ENCODE measurements at places on chromosomes 3 and 15.

DNA sequence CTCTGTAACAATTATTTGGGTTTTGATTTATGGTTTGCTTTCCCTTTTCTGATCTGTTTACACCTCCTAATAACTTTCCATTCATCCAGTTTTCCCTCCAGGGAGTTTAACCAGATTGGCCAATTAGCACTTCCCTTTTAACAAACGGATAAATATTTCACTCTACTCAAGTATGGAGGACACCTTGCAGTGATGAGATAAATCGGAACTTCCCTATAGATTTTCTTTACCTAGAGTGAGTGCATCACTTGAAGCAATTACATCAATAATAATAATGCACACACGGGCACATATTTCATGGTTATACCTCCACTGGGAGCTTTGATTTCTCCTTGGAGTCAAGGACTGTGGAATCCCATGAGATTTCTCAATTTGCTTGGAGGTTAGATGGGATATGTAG lies 239.1 kb upstream of the CFAP20DC start:
- DNase-seq: no peak

DNA sequence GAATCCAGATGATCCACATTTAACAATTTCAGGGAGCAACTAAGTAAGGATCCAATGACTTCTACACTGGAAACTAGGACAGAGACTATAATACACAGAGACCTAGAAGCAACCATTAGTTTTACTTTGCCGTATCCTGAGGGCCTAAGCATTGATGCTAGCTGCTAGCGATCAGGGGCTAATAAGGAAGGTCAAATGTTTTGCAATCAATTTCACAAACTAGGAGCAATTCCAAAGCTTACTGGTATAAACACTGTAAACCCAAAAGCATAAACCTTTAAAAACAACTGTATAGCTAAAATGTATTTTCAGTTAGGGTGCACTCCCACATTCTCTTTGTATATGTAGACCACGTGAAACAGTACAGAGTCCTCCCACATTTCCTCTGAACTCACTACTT lies 31.5 kb downstream of the FBN1 start:
- DNase-seq: no peak

DNA sequence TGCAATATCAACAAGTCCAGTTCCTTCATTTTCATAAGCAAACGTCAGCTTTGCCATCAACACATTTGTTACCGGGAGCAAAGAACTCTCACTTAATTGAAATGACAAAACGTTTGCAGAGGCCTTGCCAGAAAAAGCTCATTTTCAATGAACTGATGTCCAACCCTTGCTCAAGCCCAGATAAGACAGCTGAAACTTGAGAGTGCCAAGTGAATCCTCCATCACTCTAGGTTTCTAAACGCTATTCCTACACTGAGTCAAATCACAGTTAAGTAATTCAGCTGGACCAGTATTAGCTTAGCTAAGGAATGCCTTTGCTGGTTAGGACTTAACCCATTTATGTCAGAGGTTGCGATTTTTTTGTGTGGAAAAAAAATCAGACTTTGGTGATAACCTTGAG lies 11.5 kb downstream of the CHSY1 start:
- DNase-seq: no peak

DNA sequence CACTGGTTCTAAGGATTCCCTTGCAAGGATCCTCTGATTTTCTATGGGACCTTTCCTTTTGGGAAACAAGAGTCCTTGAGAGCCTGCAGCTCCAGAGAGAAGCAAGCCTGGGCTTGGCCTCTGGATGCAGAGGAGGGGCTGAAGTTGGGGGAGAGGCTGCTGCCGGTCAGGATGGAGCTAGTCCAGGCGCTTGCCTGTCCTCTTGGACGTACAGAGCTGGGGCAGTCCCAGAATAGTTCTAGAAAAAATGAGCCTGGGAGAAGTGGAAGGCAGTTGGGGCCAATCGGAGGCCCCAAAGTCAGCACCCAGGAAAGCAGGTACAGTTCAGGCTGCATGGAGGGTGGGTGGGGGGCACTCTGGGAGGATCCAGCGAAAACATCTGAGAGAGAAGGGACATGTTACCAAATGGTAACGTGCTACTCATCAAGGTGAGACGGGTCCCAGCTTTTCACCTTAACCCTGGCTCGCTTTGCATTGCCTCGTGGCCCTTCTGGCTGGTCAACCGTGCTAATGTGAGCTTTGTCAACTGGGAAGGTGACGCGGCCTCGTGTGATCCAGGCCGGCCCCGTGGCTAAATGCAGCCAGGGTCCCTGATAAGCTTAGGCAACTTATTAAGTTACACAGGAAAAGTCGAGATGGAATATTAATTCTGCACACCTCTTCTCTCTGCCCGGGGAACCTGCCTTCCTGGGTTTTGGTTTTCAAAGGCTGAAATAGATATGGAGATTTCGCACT lies 38.7 kb upstream of the MAGEF1 start:
- no peak for DNase-seq

GRCh38 chr15:71502077-71502432 lies 308.3 kb upstream of the NR2E3 start:
- DNase-seq: no peak

GRCh38 chr15:94747510-94747909 lies 516.1 kb downstream of the MCTP2 start:
- no peak for DNase-seq

DNA sequence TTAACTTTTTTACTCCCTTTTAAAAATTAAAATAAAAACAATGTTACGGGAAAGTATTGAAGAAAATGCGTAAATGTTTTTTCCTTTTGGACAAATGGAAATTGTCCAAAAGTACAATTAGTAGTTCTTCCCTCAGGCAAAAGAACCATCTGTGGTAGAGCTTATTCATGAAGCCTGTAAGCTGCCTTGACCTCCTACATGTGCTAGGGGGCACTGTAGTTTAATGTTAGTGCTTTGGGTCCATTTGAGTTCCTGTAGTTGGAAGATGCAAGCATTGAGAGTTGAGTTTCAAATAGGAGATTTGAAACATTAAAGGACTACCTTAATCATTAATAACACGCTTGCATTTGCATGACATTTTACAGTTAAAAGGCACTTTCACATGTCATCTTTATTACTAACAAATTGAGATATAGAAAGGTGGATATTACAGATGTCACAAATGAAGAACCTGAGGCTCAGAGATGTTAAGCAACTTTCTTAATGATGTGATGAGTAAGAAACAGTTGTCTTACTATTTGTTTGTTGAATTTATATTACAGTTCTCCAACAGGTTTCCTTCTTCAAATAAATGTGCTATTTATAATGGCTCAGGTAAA lies 1.8 kb upstream of the ZNF385D start:
- DNase-seq: peak; percentile 73

DNA sequence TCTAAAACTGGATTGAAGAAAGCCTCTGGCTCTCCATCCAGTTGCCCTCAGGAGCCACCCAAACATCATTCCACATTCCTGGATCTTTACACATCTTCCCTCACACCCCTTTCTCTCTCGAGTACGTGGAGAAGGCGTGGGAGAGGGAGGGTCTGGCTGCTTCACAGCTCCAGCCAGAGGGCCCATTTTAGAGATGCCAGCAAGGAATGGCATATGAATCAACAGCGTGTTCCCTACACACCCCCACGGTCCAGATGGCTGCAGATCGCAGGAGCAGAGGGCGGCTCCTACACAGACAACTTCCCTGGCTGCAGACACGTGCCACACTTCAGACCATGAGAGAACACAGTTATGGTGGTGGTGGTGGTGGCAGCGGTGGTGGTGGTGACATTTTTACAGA lies 280.1 kb downstream of the ERC2 start:
- no peak for DNase-seq

GRCh38 chr3:46481636-46482035 lies 16.1 kb upstream of the RTP3 start:
- DNase-seq: no peak

DNA sequence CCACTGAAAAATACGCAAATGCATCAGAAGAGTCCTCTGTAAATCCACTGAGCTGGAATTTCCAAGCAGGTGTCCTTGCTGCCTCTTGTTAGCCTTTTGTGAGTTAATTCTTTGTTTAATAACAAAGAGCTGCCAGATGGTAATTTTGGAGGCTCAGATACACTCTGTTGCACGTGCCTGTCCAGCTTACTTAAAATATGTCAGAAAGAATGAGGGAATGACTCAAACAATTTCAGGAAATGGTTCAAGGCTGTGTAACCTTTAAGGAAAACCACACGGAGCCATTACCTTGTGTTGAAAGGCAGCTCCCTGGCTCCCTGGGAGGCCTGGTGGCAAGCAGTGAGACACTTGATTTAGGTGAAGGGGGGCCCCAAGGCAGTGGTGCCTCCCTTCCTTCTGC lies 302.2 kb upstream of the CTDSPL start:
- DNase-seq: no peak

GRCh38 chr15:72368325-72368724 lies 7.5 kb downstream of the HEXA start:
- no peak for DNase-seq

GRCh38 chr15:101452572-101452971 lies 36.9 kb downstream of the PCSK6 start:
- DNase-seq: no peak

DNA sequence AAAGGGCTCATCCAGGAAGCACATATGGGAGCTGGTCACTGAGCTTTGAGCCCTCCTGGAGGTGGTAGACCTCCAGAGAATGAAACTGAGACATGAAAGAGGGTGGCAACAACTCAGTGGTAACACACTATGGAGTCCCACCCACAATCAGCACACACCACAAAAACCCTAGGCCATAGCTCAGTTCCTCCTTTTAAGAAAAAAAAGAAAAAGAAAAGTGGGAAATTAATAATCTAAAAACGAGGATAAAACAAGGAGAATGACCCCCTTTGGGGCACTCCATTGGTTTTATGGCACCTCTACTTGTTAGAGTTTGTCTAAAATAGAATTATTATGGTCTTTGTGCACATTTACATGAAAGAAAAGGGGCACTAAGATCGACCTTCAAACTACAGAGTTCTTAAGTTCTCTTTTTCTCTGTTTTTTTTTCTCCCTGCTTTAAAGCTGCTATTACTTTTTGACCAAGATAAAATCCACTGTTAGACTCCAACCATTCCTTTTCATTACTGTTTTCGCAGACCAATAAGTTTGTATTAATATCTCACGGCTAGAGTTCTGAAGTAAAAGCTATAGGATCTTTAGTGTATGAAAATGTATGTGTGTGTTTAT lies 40.2 kb upstream of the ZBTB20 start:
- DNase-seq: no peak

DNA sequence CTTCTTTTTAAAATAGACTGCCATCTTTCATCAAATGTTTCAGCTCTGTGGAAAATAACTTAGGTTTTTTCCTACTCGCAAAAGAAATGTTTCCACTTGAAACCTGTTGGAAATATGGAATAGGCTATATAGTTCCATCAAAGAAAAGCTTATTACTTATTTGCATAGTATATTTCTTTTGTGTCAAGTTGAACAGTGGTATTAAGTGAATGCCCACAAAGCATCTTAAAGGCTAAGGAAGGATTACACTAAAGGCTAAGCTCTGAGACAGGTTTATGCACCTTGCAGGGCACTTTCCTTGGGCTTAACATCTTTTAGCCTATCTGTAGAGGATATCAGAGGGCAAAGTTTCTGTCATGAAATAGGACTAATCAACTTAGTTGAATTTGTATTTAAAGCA lies at the start of gene SAMD7:
Gene SAMD7 (plus strand): TSS at position 301 of the 400 bp plus-strand sequence. CDS start 7,927 bp downstream, outside the sequence.
- DNase-seq: no peak

- no peak for DNase-seq
Observed at GRCh38 chr3:140238646-140239314, 303.8 kb downstream of the CLSTN2 start.

DNA sequence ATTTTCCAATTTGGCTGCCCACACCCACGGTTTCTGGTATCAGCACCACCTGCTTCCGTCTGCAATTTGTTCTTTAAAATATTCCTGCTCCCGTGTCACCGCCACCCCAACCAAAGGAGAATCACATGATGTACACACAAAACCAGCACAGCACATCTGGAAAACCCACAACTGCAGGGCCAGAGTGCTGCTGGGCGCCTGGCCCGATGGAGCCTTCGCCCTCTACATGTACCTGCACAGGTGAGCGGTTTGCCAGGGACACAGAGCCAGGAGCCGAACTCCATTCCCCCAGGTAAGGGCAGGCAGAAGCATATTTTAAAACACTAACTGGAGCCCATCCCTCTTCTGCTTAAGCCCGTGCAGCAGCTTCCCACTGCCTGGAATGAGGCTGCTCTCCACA lies 75.6 kb downstream of the ADAMTS17 start:
- DNase-seq: no peak

DNA sequence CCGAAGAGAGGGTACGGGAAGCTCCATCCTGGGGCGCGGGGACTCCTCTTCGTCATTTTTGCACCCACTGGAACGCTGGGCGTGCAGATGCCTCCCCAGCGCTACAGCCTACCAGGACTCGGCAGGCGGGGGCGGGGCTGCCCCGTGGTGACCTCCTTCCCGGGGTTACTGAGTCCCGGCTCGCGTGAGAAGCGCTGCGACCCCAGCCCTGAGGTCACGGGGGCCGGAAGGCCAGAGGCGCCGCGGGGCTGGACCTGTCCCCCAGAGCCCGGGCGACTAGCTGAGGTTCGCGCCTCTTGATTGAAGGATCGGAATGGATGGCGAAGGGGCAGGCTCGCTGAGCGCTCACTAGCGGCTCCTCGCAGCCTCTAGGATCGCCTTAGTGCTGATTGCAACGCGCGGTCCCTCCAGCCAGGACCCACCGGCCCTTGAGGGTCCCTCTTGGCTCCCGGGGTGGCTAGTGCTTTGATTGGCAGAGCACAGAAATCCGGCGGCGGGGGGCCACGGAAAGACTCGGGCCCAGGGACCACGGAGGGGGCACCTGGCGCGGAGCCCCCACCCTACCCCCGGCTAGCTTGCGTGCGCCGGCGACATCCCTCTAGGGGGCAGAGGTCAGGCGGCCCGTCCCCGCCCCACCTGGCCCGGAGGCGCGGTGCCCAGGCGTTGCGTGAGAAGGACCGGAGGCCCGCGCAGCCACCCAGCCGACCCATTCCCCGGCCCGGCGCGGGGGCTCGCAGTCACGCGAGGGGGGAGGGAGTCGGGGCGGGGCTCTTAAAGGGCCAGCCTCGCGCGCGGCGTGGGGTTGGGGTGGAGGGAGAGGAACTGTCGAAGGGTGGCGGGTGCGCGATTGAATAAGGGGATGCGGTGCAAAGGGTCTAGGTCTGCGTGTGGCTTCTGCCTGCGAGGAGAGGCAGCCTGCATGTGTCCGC lies 781 bp upstream of the CYP1A1 start:
- no peak for DNase-seq

DNA sequence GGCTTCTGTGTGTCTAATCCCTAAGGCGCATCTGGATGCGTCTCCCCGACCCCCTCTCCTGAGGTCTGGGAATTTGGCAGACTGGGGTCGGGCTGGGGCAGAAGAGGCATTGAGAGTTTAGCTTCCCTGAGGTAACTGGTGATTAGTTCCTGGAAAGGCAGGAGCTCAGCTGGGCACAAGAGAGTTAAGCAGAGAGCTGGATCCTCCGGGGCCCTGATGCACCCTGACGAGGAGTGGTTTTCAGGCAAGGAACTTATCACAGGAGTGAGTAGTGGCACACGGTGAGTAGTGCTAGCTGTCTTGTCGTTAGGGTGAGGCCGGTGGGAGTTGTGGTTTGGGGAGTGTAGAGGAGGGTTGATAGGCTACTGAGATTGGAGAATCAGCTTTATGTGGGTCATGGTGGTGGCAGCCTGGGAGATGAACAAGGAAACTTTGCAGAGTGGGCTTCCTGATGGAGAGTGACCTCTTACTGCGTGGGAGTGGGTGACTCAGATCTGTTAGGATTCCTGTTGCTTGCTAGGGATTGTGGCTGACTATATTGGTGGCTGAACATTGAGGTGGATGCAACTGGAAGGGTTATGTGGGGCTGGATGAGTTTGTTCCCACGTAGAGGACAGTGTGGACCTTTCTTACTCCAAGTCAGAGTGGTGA lies 897 bp downstream of the RAD54L2 start:
- peak; percentile 64 for DNase-seq

- peak; percentile 32 for DNase-seq
Observed at GRCh38 chr3:113910966-113911365, 36.8 kb upstream of the ZDHHC23 start.

GRCh38 chr15:48558226-48558625 lies 87.3 kb downstream of the FBN1 start:
- DNase-seq: no peak
